Suprapubic skin (tissue), 4 donors: ENCODE measurements at places on chromosomes 12 and 14.

DNA sequence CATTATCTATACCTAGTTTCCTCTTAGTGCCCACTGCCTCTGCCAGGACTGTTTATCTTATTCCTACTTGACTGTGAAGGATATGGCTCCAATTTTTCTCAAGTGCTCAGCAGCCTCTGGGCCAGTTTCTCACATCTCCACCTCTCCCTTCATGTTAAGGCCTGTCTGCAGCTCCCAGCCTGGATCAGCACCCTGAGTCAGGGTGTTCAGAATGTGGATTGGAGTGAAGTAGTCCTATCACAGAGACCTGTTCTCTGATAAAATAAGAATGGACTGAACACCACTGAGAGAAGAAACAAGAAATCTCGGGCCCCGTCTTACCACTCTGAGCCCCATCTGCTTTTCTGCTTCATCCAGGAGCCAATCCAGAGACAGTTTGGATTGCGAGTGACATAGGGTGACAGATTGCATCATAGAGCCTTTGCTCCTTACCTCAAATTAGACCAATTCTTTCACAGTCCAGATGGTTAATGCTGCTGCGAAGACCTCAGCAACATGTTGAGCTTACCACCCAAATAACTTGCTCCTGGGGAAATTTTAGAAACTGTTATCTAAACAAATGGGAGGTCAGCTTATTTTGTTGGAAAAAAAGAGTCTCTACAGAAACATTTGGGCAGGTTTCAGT lies 473.1 kb downstream of the PDZRN4 start:
- DNase-seq: no peak

DNA sequence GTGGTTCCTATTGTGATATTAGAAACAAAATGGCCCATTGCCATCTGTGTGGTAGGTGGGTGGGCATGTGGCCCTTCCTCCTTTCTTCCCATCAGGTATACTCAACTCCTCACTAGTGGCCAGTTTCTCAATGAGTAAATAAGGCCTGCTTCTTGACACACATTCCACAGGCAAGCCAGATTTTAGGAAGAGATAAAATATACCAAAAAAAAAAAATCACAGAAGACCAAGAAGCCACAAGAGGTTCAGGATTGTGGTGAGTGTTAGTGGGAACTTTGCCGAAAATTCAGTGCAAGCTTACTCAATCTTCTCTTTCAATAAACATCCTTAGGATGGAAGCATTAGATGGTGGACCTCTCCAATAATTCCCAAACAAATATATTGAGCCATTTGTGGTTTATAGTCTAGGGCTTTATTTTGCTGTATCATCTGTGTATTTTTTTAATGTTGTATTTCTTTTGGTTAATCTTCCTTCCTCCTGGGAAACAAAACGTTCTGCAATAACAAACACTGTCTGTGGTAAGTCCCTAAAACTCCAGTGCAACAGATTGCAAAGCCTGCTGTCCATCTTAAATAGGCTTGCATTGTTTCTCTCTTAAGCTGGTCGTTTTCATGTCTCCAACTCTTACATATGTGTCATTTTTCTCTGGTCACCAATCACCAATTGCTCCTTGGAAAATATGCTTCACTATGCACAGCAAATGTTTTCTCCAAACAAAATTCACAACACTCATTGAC lies 289.9 kb upstream of the KITLG start:
- DNase-seq: no peak

- DNase-seq: no peak
Observed at GRCh38 chr12:90067791-90068190, 359.2 kb upstream of the ATP2B1 start.

- DNase-seq: no peak
Observed at GRCh38 chr12:132948146-132949066, 7.7 kb downstream of the ZNF605 start.

DNA sequence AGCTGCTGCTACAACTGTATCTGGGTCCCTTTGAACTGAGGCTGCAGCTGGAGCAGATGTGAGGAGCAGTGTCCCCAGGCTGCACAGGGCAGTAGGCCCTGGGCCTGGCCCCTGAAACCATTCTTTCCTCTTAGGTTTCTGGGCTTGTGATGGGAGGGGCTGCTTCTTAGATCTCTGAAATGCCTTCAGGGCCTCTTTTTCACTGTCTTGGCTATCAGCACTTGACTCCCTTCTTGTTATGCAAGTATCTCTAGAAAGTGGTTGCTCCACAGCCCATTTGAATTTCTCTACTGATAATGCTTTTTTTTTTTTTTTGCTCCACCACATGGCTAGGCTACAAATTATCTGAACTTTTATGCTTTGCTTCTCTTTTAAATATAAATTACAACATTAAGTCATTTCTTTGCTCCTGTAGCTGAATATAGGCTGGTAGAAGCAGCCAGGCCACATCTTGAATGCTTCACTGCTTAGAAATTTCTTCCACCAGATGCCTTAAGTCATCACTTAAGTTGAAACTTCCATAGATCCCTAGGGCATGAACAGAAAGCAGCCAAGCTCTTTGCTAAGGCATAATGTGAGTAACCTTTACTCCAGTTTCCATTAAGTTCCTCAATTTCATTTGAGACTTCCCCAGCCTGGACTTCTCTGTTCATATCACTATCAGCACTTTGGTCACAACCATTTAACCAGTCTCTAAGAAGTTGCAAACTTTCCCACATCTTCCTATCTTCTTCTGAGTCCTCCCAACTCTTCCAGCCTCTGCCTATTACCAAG lies 41.1 kb downstream of the ACSM4 start:
- DNase-seq: no peak

DNA sequence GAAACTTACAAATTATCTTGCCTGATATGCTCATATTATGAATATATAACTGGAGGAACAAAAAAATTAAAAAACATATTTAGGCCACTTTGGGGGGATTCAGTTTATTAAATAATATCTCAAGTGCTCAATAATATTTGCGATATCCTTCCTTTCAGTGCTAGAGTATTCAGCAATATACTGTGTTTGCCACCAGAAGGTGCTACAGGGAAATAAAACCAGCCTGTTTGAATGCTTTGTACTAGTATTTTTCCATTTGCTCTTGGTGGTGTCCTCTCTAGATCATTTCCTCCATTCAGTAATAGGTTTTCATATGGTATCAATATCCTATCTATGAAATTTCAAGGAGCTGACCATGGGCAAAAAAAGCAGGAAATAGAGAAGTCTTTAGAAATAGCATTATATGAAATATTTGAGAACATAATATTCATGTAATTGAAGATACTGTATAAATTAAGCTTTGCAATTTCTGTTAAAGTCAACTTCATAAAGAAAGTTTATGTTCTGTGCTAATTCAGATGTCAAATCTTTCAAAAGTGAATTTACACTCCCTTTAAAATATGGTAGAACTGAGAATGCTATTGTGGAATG lies 106.2 kb upstream of the NAV3 start:
- no peak for DNase-seq

DNA sequence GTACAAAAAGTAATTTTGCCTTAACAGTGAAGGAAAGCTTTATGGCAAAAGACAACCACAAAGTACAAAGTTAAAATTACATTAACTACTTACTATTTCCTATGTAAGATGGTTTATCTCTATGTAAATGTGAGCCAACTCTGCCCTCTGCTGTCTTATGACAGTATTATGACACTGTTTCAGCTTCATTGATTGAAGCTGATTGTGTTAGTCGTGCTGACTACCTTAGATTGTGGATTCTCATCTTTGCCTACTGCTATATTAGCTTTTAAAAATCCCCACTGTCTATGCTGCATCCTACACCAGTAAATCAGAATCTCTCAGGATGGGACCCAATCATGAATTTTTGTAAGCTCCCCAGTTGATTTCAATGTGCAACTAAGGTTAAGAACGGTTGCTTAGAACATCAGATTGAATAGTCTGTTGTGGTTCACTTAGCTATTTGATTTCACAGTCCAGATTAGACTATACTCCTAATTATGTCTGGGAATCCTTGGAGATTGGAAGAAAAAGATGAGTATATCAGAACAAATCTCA lies 12.2 kb upstream of the SPTB start:
- no peak for DNase-seq

GRCh38 chr12:117528538-117528937 lies 167.1 kb upstream of the NOS1 start:
- no peak for DNase-seq
